Coronary artery (tissue), 2 donors: ENCODE measurements at places on chromosomes 11 and 22.

DNA sequence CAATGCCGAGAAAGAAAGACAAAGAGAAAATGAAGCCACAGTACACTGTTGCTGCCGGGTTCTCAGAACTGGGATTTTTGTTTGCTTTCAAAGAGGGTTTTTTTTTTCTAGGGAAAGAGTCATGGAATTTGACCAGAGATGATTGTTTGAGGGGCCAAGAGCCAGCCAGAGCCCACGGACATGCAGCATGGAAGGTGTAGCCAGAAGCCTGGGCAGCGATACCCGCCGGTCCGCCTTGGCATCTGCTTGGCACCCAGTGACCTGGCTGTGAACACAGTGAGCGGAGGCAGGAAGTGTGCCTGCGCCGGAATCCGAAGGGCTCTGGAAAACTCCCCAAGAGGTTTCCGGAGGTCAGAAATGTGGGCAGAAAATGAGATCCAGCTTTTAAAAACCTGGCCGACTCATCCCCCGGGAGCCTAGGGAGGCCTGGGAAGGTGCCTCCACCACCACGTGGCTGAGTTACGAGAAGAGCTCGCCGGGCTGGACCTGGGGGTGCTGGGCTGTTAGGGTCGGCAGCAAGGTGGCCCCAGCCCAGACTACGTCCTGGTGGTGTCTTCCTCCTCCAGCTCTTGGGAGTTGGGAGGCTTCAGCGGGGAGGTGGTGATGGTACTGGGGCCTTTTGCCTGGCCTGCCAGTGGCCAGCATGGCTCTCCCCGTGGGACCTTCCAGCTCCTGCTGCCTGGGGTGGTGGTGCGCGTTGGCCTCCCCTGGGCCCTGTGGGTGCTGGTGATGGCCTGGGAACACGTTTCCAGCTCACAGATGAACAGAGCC lies 61.6 kb upstream of the PPARA start:
- peak; percentile 86 for DNase-seq

GRCh38 chr11:102116453-102117205 lies 6.4 kb downstream of the YAP1 start:
- DNase-seq, result no peak

DNA sequence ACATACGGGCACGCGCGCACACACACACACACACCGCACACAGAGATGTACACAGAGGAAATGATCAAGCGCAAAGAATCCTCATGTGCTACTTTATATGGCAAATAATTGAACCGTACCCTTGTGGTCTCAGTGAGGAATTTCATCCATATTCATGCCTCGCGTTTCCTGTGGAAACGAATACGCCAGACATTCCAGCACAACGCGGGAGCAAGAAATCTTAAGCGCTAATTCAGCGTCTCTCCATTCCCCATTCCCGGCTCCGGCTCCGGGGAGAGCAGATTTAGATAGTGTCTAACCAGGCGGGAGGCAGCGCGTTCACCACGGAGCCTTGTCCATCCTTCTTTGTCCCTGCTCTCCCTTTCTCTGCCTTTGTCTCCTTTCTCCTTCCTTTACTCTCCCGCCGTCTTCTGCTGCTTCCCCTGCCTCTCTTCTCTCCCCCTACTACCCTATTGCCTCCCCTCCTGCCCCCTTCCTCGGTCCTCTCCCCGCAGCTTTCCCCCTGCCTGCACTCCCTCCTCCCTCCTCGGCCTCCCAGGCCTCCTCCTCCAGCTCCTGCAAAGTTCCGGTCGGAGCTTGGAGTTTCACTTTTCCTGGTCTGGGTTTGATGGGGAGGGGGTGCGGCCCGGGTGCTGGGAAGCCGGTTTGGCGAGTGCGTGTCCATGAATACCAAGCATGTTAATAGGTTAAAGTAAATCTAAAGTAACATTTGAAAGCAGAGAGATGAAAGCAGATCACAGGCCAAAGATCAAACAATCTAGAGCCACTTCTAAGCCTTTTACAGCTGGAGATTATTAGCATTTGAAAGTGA lies 579.3 kb downstream of the BUD13 start:
- DNase-seq, result no peak

GRCh38 chr11:46489656-46490560 lies 98.3 kb upstream of the CHRM4 start:
- DNase-seq, result no peak

DNA sequence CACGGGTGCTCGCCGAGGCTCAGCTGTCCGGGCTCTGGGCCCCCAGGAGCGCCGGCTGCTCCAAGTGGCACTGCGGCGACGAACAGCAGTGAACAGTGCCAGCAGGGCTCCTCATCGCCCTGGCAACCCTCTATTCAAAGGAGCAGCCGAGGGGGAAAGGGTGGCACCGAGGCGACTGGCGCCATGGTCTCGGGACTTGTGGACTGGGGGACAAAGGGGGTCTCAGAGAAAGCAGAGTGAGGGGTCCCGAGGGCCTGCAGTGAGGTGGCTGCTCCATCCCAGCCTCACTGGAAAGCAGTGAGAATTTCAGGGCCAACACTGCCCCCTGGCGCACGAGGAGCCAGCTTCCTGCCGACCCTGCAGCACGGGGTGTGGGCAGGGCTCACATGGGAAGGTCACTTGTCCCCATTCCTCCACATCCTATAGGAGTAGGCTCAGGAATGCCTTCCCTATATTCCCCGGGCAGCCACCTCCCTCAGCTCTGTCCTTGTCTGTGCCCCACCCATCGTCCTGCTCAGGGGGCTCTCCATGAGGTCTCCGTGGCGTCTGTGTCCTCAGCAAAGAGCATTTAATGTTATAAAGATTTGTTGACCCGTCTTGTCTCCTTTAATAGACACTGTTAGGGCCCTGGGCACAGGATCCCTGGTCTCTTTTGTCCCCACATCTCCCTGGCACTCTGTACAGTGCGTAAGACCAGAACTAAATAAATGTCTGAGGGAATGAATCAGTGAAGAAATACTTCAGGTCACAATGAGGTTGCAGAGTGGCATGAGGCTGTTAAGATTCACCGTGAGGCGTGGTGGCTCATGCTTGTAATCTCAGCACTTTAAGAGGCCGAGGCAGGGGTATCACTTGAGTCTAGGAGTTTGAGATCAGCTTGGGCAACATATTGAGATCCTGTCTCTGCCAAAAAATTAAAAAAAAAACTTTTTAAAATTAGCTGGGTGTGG lies 26.4 kb downstream of the LRFN4 start:
- no peak for DNase-seq

DNA sequence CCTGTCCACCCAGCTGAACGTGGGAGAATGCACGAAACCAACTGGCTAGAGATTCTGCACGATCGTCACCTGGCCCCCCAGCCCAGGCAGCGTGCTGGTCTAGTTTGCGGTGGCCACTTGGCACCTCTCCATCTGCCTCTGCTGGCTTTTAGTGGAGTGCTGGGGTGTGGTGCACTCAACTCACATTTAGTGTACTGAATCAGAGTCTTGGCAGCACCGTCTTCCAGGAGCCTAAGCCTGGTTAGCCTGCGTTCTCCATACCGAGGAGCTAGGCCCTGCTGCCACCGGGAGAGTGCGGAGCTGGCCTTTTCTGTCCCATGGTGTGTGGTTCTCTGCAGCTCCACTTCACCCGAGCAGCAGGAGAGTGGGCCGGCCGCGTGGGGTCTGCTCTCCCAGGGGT lies 2.8 kb downstream of the MRPL23 start:
- DNase-seq, result no peak

GRCh38 chr11:123316003-123316402 lies 114.1 kb upstream of the GRAMD1B start:
- no peak for DNase-seq

- no peak for DNase-seq
These were observed 20.0 kb upstream of the CASP12 start for GRCh38 chr11:104918113-104918824.

- DNase-seq, result peak; percentile 49
These were observed 56.0 kb downstream of the PACSIN2 start for GRCh38 chr22:42958937-42959336.

DNA sequence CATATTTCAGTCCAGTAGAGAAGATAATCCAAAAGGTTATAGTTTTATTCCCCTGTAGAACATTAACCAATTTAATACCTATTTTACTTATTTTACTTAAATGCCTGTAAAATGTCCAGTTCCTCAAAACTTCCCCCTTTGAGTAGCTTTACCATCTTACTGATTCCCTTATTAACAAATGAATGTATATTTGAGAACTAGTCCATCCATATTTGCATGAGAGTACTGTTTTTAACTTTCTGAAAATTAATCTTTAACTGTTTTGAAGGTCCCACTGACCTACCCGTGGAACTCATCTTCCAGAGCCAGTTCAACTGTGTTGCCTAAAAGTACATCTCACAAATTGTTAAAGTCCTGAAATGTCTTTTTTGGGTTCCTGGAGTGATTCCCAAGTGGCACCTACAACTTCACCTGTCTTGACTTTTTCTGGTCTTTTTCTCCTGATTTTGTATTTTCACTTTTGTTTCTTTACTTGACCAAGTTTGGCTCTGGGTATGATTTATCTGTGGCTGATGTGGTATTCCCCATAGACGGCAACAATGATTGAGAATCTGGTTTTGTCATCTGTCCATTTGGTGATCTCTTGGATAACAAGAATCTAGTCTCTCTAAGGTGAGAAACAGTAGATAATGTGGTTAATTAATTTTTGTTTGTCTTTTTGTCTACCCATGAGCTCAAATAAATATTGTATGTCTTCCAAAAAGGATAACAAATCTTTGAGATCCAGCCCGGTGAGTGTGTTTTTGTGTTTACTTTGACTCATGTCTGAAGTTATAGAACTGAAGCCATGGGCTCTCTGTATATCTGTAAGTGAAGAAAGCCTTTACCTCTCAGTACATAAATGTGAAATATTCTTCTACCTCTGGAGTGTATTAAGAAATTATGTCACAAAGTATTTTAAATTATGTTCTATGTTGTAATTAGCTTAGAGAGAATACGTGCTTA lies 174.2 kb downstream of the ETS1 start:
- no peak for DNase-seq

DNA sequence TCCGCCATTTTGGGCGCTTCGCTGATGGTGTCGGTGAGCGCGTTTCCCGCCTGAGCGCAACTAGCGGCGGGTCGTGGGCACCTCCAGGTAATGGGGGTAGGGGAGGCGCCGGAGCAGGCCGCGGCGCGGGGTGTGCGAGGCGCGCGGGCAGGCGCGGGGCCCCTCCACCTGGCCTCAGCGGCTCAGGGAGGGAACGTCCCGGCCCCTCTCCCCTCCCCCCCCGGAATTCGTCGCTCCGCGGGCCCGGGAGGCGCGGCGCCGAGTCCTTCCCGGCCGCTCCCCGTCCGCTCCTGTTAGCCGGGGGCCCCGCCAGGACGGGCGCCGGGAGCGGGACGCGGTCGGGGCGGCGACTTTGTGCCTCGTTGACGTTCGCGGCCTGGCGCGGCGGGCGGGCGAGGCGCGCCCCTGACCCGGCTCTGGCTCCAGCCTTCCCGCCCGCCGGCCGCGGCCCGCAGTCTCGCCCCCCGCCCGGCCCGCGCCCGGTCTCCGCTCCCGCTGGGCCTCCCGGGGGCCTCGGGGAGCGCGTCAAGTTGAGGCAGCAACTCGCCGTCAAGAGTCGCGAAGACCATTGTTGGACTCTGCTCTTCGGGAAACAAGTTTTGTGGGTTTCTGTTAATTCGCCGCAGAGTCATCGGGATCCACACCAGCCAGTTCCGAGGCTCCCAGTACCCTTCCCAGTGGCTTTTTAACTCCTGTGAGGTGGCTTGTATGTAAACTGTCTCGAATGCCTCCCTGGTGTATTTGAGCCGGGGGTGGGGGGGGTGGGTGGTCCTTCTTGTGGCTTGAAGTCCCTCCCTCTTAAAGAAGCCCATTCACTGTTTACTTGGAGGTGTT lies at the start of gene PPP6R3:
Gene PPP6R3, plus strand, starts transcription at position 12 of the 834 bp plus-strand sequence. CDS start 76,913 bp downstream, outside the sequence.
- no peak for DNase-seq

GRCh38 chr11:29844701-29845379 lies 172.0 kb downstream of the KCNA4 start:
- DNase-seq, result no peak

DNA sequence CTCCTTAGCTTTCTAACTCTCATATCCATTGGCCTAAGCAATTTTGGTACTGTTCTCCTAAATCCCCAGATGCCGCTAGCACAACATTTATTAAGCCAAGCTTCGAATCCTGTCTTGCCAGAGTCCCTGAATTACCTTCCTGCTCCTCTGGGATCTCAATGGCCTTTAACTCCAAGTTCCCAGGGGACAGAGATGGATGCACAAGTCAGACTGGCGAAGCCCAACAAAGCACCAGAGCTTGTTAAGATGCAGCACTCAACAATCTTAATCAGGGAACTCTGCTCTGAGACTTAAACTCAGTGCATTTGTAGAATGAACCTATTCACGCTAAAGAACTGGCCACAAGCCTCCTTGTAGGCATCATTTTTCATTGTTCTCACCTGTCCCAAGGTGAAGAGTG lies 9.4 kb downstream of the GALNT18 start:
- no peak for DNase-seq

DNA sequence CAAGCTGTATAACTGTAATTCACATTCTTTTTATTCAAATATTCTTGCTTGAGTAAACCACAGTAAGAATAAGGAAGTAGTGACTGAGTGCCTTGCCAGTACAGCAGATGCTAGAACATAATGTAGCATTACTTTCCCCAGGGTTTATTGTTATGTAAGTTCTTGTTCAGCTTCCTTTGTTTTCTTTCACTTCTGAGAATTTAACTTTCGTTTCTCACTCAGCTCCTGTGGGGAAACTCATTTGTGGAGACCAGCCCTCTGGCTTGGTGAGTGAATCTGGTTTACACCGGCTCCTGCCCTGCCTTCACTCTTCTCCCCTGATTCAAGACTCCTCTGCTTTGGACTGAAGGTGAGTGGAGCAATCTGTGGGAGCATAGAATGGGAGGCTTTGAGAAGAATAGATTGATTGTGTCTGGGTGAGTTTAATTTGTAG lies at the start of gene TRIM22:
Gene TRIM22, plus strand, starts transcription at position 240 of the 433 bp plus-strand sequence. CDS start 6,443 bp downstream, outside the sequence.
- no peak for DNase-seq

- DNase-seq, result peak; percentile 58
These were observed 12.5 kb downstream of the PLA2G6 start for GRCh38 chr22:38169116-38169515.

- DNase-seq, result no peak
These were observed 35.9 kb downstream of the CTSC start for GRCh38 chr11:88301488-88302140.

- no peak for DNase-seq
These were observed 47.2 kb downstream of the CCDC83 start for GRCh38 chr11:85902353-85902752.

GRCh38 chr22:37080438-37080837 lies 28.9 kb downstream of the KCTD17 start:
- no peak for DNase-seq

- no peak for DNase-seq
These were observed 8.1 kb downstream of the IGSF9B start for GRCh38 chr11:133948711-133949110.

DNA sequence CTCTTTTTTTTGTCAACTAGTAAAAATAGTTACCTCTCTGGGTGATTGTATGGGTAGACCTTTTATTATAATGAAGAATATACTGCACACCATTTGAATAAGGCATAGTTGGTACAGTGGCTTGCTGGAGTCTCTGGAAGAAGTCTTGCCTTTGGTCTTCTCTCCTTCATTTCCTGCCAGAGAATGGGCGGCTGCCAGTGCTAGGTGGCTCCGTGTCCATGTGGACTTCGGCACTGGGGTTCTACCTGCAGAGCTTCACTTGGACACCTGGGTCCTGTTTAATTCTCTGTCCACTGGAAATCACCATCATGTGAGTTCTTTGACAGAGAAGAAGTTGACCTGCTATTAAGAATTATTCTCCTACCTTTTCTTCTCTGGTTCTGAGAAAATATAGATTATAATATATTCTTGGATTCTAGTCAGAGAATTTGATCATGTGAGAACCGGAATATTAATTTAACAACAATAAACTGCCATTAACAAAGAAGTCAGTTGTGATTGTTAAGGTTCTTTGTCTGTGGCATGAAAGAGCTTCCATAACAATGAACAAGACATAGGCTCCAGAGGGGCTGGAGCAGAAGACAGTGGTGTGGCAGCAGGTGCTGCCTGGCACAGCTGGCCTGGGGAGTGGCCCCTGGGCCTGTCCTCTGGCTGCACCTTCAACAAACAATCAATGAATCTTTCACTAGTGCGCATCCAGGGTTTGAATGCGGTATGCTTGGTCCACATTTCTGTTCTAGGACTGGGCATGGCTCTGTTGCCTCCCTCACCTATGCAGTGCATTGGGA lies 77.5 kb downstream of the PPFIBP2 start:
- DNase-seq, result peak; percentile 31
